T-helper 9 cell (primary cell): ENCODE measurements at places on chromosomes 7 and 10.
A peak's percentile ranks its signal among the peaks of the same experiment; 100 is the strongest.

DNA sequence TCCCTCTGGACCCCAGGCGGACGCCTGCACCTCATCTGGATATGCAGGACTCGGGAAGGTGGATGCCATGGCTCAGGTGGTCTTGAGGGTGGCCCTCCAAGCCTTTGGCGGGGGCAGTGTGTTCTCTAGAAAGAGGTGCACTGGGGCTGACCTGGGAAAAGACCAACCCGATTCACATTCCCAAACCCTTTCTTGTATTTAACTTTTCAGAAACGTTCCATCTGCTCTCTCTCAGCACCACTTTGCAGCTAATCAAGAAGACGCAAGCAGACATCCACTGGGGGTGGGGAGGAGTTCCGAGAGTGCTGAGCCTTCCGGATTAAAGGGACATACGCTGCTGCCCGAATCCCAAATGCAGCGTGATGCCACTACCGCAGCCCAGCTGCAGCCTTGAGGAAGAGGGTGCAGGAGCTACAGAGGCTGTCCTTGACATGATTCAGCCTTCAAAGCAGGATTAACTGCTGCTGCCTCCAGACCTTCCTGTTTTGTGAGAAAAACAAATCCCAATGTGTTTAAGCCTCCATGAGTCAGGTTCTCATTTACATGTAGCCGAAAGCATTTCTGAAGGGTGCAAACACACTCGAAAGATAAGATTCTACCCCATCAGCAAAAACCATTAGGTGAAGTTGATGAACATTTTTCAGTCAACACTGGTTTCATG lies 39.9 kb downstream of the RBM17 start:
- DNase-seq, result no peak

- no peak for DNase-seq
These were observed 1060.6 kb upstream of the AUTS2 start for GRCh38 chr7:68537774-68538071.

DNA sequence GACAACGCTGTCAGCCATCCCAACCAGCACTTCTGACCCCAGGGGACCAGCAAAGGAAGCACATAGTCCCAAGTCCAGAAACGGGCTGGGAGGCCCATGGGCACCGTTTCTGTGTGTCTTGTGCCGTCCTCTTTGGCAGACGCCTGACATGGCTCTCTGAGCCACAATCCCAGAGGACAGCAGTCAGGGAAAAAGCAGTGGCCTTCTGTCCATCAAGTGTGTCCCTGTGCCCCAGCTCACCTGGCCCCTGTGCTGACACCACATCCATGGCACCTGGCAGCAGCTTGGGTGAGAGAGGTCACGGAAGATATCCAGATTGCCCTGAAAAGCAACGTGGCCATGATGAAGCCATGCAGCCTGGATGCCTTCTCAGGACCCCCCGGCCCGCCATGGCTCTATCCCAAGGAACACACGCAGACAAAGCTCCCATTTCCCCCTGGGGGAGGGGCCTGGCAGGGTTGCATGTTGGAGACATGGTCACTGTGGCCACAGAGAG lies 38.1 kb upstream of the ANTXRL start:
- DNase-seq, result no peak

DNA sequence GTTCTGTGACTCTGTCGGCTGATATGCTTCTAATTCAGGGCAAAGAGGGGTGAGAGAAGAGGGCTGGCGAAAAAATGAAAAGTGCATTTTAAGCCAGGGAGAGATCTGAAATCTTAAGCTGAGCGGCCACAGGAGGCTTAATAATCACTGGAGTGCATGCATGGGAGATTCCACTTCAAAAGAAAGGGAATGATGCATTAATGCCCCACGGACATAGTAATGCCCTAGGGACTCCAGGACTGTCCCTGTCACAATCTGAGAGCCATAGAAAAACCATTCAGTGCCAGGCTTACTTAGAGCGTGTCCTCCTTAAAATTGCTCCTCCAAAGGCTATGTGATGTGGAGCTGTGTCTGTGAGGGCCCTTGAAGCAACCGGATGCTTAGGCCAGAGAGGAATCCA lies 75.1 kb downstream of the NHLRC2 start:
- no peak for DNase-seq

GRCh38 chr7:101817471-101818286 lies at the start of gene CUX1:
CUX1 (plus strand) TSS chr7:101817626; CDS start chr7:101817640, 14 bp downstream.
- peak; percentile 4 for DNase-seq

DNA sequence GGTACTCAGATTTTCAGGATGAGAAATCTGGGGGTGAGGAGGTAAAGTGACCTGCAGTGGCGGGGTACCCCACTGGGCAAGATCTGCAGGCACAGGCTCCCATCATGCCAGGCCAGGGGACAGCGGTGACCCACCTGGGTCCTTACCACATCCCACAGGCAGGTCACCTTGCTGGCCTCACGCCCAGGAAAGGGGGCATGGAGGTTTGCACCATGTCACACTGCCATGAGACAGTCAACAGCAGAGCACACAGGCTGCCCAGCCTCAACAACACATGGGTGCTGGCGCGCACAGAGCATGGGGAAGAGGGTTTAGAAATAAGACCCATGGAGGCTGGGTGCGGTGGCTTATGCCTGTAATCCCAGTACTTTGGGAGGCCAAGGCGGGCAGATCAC lies 914 bp downstream of the PKD1L1 start:
- DNase-seq, result no peak

DNA sequence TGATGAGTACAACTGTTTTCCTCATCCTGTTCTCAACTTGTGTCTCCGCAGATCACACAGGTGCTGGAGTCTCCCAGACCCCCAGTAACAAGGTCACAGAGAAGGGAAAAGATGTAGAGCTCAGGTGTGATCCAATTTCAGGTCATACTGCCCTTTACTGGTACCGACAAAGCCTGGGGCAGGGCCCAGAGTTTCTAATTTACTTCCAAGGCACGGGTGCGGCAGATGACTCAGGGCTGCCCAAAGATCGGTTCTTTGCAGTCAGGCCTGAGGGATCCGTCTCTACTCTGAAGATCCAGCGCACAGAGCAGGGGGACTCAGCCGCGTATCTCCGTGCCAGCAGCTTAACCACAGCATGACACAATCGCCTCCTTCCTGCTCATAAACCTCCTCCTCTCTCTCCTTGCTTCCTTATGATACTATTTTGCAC lies 126.7 kb upstream of the PRSS58 start:
- DNase-seq, result no peak

DNA sequence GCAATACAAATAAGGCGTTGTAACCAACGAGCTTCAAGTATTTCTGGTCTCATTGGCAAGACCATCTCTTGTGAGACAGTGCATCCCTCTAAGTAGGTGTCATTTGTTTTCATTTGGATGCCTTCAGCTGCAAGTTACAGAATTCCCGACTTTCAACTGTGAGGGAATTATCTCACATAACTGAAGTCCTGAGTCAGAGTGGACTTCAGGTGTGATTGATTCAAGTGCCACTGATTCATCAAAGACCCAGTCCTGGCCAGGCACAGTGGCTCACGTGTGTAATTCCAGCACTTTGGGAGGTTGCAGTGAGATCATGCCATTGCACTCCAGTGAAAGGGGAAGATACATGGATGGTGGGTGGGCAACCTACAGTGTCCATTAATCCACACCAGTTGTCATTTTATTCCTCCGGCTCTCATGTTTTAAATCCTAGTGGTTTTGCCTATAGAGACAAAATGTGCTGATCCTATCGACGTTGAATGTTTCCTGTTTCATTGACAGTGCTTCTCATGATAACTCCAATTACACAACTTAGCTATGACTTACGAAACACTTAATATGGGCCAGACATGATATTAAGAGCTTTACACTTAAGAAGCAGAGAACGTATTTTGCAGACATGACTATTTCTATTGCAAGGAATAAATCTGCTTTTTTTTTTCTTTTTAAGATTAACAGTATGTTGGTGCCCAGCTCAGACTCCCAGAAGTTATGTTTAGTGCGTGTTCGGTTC lies 268.0 kb downstream of the FRMD4A start:
- DNase-seq, result no peak

DNA sequence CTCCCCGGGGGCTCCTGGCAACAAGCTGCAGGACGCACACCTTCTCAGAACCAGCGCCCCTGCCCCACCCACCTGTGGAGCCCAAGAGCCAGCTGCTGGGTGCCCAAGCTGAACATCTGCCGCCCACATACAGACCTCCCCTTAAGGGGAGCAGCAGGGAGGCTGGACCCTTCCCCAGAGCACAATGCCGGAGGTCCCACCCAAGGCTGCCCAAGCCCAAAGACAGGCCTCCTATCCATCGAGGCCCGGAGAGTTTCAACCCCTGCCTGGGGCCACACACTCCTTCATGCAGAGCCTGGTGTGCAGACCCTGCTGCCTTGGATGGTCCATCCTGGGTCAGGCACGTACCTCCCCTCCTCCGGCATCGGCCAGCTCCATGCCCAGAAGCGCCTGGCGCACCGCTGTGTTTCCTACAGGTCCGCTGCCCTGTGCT lies 48.7 kb downstream of the VIPR2 start:
- DNase-seq, result no peak

- DNase-seq, result no peak
These were observed 98.7 kb downstream of the POLL start for GRCh38 chr10:101489355-101489754.

GRCh38 chr10:122632576-122632975 lies 67.1 kb downstream of the C10orf120 start:
- DNase-seq, result no peak

GRCh38 chr10:35564341-35564968 lies 40.7 kb upstream of the GJD4 start:
- DNase-seq, result no peak

- DNase-seq, result peak; percentile 52
These were observed 5.4 kb upstream of the ZFYVE27 start for GRCh38 chr10:97731346-97732051.

DNA sequence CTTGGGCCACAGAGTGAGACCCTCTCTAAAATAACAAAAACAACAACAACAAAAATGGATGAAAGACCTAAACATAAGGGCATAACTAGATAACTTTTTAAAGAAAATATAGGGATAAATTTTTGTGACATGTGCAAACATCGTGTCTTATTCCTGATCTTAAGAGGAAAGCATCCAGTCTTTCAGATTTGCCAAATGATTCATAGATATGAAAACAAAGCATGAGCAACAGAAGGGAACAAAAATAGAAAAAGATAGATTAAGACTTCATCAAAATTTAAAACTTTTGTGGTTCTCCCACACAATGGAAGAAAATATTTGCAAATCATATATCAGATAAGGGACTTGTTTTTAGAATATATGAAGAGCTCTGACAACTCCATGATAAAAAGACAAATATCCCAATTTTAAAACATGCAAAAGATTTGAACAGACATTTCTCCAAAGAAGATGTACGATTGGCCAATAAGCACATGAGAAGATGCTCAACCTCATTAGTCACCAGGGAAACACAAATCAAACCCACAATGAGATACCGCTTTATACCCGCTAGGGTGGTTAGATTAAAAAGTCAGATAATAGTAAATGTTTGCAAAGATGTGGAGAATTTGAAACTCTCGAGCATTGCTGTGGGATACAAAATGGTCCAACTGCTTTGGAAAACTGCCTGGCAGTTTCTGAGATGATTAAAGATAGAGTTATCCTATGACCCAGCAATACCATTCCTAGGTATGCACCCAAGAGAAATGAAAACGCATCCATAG lies 20.3 kb downstream of the PPIF start:
- DNase-seq, result no peak

DNA sequence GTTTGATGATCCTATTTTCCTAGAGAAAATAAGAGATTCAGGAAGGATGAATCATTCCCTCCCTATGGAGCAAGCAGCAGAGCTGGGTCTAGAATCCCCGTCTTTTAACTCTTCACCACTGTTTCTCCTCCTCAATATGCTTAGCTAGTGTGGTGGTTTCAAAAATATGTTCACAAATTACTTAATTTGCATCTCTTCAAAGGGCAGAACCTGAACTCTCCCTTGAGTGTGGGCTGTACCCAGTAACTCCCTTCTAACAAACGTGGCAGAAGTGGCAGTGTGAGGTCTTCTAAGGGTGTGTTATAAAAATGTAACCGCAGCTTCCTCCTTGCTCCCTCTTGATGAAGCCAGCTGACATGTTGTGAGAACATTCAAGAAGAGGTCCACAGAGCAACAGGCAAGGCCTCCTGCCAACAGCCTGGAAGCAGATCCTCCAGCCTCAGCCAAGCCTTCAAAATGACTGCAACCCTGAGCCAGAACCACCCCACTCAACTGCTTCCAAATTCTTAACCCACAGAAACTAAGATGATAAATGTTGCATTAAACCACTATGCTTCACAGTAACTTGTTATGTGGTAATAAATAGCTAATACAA lies 36.6 kb downstream of the SRPK2 start:
- DNase-seq, result peak; percentile 14

DNA sequence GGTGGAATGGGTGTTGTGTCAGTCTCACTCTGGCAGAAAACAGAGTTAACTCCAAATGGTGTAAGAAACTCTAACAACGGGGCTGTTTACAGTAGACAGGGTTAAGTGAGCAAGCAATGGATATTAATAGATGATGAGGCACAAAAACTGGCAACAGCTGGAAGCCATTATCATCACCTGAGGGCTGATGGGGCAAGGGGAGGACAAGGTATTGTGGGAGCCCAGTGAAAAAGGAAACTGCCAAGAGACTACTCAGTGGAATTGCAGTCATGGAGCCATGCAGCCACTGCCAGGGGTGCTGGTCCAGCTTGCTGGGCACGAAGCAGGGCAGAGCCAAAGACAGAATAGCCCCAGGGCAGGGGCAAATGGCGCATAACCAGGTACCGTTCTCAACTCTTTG lies 260.7 kb downstream of the BICC1 start:
- no peak for DNase-seq

- peak; percentile 68 for DNase-seq
These were observed at the start of gene SRGN for GRCh38 chr10:69087590-69088470. SRGN (plus strand) TSS chr10:69088103; CDS start chr10:69088158, 55 bp downstream.

DNA sequence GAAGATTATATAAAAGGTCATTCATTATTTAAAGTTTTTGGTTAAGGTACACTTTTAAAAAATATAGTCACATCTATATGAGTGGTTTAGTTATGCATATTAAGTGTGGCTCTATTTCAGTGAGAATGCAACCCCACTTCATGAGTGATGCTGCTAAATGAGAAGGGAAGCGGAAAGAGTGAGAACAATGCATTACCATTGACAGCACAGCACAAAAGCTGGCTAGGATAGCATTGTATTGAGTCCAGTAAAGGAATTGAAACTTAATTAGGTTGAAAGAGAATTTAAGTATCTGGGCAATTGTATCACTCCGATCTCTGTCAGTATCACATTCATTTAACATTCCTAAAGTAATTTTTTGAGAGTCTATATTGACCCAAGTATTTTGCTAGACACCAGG lies 13.2 kb downstream of the POM121L12 start:
- no peak for DNase-seq

GRCh38 chr10:122206471-122207065 lies 64.5 kb upstream of the BTBD16 start:
- DNase-seq, result no peak

DNA sequence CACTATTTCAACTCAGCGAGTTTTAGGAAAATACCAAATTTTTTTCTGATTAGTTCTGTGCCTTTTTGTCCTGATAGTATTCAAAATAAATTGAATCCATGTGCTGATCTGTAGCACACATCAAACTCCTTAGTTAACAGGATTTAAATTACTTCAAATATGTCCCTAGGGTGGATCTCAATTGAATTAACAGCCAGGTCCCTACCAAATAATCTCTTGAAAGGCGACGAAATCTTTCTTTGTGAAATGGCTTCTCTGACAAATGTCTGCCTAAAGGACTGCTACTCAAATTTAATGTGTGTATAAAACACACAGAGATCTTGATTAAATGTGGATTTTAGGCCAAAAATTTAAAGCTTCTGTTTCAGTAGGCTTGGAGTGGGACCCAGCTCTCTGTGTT lies 989.6 kb upstream of the KCND2 start:
- DNase-seq, result no peak
